ENCODE measurements at places on chromosomes 2 and 18. TPM values are rescaled to one million over a fixed set of nuclear protein-coding genes. Genes with fewer than 3 reads are reported as not detected.

GRCh38 chr2:121454549-121455090 is 76.1 kb upstream of the RNU4ATAC start:
- no peak for DNase-seq

Gene CPO
- not detected for total RNA-seq

Gene NCKAP5
- 0.31 TPM for total RNA-seq

Gene XDH
- total RNA-seq = 0.32 TPM

DNA sequence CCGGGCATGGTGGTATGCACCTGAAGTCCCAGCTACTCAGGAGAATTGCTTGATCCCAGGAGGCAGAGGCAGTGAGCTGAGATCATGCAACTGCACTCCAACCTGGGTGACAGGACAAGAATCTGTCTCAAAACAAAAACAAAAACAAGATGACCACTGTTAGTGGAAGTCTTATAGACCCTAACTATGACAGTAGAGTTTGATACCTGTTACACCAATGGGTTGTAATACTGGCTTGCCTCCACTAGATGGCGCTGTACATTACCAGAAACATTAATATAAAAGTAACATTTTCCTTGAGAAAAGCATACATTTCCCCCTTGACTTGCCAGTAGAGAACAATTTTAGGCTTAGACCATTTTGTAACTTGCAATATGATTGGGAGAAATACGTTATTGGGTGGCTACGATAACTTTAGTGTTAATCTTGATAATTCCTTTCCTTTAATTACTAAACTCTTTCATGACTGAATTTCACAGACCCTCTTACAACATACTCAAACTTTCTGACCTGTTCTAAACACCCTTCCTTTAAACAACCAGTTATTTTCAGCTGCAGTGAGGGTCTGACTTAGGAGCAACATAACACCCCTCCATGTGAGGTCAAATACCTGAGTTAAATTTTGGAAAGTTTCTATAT is 19.5 kb downstream of the SLC25A52 start:
- peak; percentile 42 for DNase-seq

Gene ANKRD62
- total RNA-seq = not detected

GRCh38 chr18:25113566-25113965 is 238.4 kb downstream of the ZNF521 start:
- no peak for DNase-seq

DNA sequence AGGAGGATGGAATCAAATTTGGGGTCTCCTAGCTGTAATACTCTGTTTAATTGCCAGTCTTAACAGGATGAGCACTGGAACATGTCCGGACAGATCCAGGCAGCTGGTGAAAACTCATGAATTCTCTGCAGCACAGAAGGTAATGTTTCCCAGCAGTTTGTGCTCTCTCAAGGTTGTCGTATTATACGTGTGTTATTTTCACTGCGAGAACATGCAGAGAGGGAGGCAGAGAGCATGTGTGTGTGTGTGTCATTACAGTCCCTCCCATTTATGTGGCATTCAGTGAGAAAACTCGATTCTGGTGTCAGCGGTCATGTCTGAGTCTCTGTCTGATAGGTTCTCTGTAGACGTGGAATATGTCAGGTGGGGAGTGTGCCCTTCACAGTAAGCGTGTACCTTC is 150.2 kb upstream of the POU3F3 start:
- peak; percentile 3 for DNase-seq

DNA sequence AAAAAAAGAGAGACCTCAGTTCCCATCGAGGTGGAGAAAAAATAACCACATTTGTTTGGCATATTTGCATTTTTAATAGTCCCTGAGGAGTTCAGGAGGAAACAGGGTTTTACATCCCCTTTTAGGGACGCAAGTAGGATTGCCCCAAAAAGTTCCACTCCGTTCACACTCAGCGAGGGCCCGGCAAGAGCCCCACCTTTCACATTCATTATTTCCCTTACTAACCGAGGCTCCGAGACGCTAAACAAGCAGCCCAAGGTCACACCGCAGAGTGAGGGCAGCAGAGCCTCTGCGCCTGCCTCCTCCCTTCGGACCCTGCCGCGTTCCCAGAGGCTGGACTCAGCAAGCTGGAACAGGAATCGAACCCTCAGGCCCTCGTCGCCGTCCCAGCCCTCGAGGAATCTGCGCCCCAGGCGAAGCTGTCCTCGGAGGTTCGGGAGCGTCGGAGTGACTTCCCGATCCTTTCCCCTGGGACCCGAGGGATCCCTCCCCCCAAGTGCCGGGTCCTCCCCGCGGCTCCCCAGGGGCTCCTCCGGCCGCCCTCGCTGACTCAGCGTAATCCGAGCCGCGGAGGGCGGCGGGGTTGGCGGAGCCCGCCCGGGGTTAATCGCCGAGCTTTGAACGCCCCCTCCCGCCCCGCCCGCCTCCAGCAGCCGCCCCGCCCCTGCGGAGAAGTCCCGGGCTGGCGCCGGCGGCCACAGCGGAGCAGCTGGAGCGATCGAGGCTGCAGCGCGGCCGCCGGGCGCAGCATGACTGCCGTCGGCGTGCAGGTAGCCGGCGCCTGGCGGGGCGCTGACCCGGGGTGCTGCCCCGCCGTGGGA is at the start of gene TMEM37:
Gene TMEM37 (plus strand): TSS at position 700 of the 821 bp plus-strand sequence. CDS start 50 bp downstream, at position 750.
- DNase-seq = peak; percentile 69

Gene TIGD1
- total RNA-seq = 2.1 TPM

Gene UGT1A5
- not detected for total RNA-seq

Gene ACMSD
- not detected for total RNA-seq

- no peak for DNase-seq
Observed at GRCh38 chr18:73617981-73618380, 529.7 kb downstream of the FBXO15 start.

- no peak for DNase-seq
Observed at GRCh38 chr2:96952976-96953610, 33.3 kb downstream of the FAM178B start.

GRCh38 chr2:235170016-235170415 is 218.2 kb downstream of the SH3BP4 start:
- DNase-seq = peak; percentile 40

DNA sequence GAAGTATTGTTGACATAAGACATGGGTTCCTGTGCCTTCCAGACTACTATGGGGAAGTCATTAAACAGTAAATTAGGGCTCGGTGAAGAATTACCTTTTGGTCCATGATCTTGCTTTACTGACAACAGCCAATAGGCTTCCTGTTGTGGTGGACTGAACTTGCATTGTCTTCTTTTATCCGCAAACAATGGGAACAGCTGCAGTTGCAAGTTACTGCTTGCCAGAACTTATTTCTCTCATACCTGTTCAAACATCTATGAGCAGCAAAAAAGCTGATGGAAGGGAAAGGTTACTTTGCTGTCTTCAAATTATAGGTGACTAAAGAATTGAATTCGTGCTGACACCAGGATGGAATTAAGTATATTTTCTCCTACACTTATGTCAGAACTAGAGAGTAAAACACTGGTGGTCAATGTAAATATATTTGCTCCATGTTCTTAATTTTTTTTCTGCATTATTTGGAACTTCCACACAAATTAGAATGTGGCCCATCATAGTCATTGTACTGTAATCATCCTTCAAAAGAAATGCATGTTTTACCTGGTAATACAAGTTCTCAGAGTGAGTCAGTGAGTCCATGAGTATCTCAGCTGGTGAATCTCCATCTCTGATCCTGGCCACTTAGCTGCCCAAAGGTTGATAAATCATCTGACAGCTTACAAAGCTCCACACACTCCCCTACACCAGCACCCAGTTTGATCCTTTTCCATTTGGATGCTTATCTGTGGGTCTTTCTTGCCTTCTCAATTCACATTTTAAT is 37.3 kb upstream of the RNF152 start:
- no peak for DNase-seq

- DNase-seq = no peak
Observed at GRCh38 chr2:164879901-164880535, 38.4 kb upstream of the COBLL1 start.

DNA sequence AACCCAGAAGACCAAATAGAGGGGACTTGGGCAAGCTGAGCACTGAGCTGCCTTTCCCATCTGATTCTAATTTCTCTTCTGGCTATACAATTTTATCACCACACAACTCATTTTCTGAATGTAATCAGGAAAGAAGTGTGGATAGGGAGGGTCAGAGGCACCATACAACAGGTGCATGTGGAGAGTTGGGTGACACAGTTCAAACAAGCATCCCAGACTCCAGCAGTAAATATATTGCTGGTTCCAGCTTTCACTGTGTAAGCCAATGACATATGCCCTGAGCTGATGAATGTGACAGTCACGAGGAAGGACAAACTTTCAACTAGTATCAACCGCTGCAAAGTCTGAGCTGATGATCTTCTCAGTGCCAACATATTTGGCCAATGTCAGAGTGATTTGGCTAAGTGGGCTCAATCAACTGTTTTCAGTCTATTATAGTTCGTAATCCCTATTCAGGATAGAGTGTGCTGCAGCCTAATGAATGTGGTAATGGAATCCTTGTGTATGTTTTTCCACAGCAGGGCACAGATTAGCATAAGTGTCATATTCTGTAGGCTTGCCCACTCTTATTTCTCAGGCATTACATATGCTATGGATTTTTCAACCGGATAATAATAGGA is 109.9 kb upstream of the MEIS1 start:
- no peak for DNase-seq

Gene MOGAT1
- total RNA-seq = not detected

Gene QPCT
- total RNA-seq = 0.24 TPM

DNA sequence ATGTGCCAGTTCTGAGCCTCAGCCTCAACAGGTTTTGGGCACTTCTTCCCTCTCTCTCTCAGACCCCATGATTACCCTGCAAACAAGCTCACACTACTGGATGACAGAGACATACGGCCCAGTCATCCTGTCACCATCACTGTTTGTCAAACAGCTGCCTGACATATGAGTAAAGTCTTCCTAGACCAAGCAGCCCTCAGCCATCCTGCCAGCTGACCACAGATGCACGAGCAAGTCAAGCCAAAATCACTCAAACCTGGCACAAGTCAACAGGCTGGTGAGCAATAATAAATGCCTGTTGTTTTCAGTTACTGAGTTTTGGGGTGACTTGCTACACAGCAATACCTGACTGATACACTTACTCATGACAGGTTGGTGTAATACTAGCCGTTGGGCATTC is 75.5 kb upstream of the KLF7 start:
- DNase-seq = peak; percentile 90

DNA sequence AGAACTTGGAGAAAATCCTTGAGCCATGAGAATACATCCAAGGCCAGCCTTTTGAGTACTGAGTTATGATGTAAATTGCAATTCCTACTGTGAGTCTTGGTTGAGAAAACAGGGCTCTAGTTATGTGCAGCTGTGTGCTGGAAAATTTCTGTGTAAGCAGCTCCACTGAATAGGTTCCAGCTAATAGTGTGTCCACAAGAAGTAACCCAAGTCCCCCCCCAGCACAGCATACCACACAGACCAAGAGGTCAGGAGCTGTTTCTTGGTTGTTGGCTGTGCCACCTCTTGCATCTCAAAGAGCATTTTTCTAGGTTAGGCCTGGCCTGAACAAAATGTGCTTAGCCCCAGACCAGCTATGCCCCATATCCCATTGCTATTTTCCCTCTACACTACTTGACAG is 36.8 kb upstream of the APCDD1 start:
- peak; percentile 48 for DNase-seq

- no peak for DNase-seq
Observed at GRCh38 chr18:12336171-12336613, 28.2 kb downstream of the TUBB6 start.

GRCh38 chr2:104852090-104852666 is 1.7 kb upstream of the POU3F3 start:
- no peak for DNase-seq

Gene MLPH
- 51.0 TPM for total RNA-seq

Gene TEX44
- not detected for total RNA-seq

- no peak for DNase-seq
Observed at GRCh38 chr2:65350651-65351056, 81.7 kb downstream of the SPRED2 start.

Gene ASB18
- total RNA-seq = 0.24 TPM

Gene AGXT
- not detected for total RNA-seq

GRCh38 chr2:36147670-36148390 is 207.7 kb upstream of the CRIM1 start:
- DNase-seq = no peak

DNA sequence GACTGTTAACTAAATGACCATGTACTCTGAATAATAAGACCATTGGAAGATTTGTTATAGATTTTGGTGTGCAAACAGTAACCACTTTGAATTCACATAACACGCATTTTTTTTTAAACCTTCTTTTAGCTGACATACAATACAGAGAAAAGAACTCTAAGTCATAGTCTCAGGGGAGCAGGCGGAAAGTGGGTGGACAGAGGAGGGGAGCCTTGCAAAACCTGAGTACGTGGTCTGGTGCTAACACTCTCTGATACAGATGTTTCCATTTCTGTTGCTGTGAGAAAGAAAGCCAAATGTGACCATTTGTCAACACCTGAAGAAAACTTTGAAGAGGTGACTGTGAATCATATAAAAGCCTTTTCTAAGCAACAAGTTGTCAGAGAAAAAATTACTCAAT is 151.8 kb upstream of the GCFC2 start:
- no peak for DNase-seq

Gene RNF125
- 2.9 TPM for total RNA-seq

Gene IL36RN
- not detected for total RNA-seq

DNA sequence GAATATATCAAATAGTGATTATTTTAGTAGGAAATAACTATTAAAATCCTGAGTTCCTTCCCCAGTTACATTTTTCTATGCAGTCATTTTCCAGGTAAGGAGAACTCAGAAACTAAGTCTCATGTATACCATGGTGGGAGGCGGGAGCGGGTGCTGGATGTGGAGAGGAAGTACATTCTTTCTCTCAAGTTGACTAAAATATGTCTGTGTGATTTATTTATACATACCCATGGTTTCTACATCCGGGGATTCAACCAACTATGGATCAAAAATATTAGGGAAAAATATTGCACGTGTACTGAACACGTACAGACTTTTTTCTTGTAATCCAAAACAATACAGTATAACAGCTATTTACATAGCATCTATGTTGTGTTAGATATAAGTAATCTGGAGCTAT is 6.8 kb downstream of the ZCCHC2 start:
- DNase-seq = no peak

DNA sequence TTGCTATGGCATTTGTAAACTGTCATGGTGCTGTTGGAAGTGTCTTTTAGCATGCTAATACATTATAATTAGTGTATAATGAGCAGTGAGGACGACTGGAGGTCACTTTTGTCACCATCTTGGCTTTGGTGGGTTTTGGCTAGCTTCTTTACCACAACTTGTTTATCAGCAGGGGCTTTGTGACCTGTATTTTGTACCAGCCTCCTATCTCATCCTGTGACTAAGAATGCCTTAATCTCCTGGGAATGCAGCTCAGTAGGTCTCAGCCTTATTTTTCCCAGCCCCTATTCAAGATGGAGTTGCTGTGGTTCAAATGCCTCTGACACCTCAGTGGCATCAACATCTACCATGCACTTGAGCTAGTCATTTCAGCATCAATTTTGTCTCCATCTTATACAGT is 29.7 kb downstream of the LYPD6 start:
- peak; percentile 14 for DNase-seq

DNA sequence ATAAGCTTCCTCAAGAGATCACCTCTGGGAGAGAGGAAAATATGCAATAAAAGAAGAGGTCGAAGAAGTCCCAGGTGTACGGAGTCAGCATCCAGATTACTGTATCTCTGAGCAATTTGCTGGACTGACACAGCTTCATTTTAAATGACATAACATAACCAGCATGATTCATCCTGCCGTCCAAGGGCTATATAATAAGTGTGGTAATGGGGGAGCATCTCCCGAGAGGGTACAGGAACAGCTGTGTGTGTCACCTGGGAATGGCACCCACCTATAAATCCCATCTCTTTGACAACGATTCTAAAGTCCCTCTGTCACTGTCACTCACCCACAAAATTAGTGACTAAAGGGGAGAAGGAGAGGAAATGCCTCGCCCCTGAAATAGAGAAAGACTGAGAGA is 19.3 kb upstream of the FZD7 start:
- no peak for DNase-seq

Gene TRIM43
- total RNA-seq = not detected
